ENCODE measurements at places on chromosomes 12 and 14.

DNA sequence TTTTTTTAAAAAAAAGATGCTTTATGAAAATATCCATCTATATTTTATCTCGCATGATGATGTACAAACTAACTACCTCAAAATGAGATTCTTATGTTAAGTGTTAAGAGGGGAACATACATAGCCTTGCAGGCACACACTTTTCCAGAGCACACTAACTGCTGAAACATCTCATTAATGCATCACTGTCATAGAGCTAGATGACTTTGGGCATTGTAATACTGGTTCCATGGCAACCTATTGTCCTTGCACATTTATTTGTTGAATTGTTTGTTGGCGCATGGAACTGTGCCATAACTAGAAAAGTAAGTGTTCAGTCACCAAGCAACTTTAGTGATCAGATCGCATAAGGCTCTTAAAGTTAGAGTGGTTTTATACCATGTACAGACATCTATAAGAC, 348.3 kb downstream of the GALC start:
- H3K27ac ChIP-seq, result no peak overlapping the region
- H3K27me3 ChIP-seq, result no peaks in the 10 kb centered on the region
- no peak for DNase-seq
- H3K4me3 ChIP-seq, result no peak overlapping the region
- no peaks in the 10 kb centered on the region for H3K36me3 ChIP-seq

DNA sequence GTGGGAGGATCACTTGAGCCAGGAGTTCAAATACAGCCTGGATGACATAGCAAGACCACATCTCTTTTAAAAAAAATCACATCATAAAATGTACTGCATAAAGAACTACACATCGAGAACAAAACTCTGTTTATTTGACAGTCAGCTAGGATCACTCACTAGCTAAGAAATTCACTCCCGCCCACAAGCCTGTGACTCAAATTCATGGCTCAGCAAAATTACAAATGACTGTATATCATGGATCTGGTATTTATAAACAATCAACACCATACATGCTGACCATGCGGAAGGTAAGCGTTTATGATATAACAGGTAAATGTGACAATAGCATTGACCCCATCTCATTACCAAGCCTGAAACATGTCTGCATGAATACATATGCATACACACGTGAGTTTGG, 206.5 kb downstream of the EFCAB11 start:
- H3K27me3 ChIP-seq, result no peaks in the 10 kb centered on the region
- H3K4me1 ChIP-seq, result peaks cover 33% of the 10 kb centered on the region
- H3K36me3 ChIP-seq, result no peaks in the 10 kb centered on the region
- no peak for DNase-seq

GRCh38 chr14:64737391-64738280, 33.4 kb downstream of the PLEKHG3 start:
- H3K27me3 ChIP-seq, result no peaks in the 10 kb centered on the region
- no peaks in the 10 kb centered on the region for H3K4me1 ChIP-seq
- H3K4me3 ChIP-seq, result no peak overlapping the region
- H3K27ac ChIP-seq, result no peak overlapping the region
- DNase-seq, result no peak
- H3K36me3 ChIP-seq, result no peaks in the 10 kb centered on the region

DNA sequence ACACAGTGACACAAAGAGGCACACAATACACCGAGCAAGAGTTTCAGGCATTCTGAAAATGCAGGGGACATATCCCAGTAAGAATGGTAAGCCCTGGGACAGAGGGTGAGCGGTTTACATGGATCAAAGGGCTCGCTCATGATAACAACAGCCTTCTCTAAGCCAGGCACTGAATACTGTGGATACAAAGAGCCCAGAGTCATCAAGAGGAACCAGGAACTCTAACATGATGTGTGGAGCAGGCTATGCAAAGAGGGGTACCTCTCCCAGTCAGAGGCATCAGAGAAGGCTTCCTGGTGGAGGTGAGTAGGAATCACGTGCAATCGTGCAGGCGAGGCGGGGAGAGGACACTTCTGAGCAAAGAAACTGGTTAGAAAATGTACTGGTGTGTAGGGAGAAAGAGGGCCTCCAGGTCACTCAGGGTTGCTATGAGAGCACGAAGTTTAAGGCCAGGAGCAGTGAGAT, 76.9 kb upstream of the EEA1 start:
- no peak for DNase-seq
- H3K27me3 ChIP-seq, result no peaks in the 10 kb centered on the region
- H3K27ac ChIP-seq, result no peak overlapping the region
- no peak overlapping the region for H3K4me3 ChIP-seq

DNA sequence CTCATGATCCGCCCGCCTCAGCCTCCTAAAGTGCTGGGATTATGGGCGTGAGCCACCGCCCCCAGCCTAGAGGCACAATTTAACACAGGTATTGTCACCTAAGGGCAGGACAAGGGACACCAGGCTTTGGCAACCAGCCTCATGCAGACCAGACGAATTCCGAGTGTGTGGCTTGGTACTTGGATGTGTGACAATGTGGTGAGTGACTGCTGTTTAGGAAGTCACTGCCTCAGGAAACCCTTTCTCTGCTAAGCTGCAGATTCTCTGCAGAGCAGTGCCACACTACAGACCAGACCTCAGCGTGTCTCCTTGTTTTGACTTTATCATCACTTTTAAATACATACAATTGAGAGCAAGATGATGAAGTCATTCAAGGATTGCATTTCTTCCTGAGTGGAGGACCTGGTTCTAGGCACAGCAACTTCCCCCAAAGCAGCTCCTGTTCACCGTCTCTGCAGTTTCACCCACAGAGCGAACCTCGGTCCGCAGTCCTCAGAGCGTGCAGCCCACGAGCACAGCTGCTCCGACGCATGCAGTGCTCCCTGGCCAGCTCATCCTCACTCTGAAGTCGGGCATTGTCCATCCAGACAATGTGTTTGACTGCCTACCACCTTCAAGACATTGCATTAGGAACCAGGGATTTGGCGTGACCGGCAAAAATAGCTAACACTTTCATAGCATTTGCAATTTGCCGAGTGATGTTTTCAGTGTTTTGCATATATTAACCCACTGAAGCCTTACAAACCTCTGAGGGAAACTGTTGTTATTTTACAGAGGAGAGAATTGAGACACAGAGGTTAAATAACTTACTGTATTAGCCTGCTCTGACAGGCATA, 235.2 kb downstream of the CHST11 start:
- no peak for DNase-seq
- no peaks in the 10 kb centered on the region for H3K36me3 ChIP-seq
- no peak overlapping the region for H3K27ac ChIP-seq
- H3K4me3 ChIP-seq, result no peak overlapping the region
- no peaks in the 10 kb centered on the region for H3K27me3 ChIP-seq

- H3K27me3 ChIP-seq, result no peaks in the 10 kb centered on the region
- H3K4me1 ChIP-seq, result peaks cover 48% of the 10 kb centered on the region
- no peak for DNase-seq
- peak overlapping the region; percentile 94 for H3K27ac ChIP-seq
- peak overlapping the region; percentile 94 for H3K4me3 ChIP-seq
Observed at GRCh38 chr14:50362764-50363713, 33.6 kb downstream of the CDKL1 start.

- no peak for DNase-seq
- no peak overlapping the region for H3K4me3 ChIP-seq
- H3K27ac ChIP-seq, result no peak overlapping the region
- H3K4me1 ChIP-seq, result no peaks in the 10 kb centered on the region
Observed at GRCh38 chr12:39886106-39886505, 219.8 kb downstream of the SLC2A13 start.

- no peaks in the 10 kb centered on the region for H3K27me3 ChIP-seq
- H3K4me3 ChIP-seq, result no peak overlapping the region
- H3K4me1 ChIP-seq, result no peaks in the 10 kb centered on the region
Observed at GRCh38 chr14:53744857-53745256, 211.8 kb downstream of the BMP4 start.

GRCh38 chr12:11885261-11886038, 185.3 kb upstream of the BCL2L14 start:
- no peak for DNase-seq
- H3K4me3 ChIP-seq, result no peak overlapping the region
- H3K36me3 ChIP-seq, result peaks cover 62% of the 10 kb centered on the region

DNA sequence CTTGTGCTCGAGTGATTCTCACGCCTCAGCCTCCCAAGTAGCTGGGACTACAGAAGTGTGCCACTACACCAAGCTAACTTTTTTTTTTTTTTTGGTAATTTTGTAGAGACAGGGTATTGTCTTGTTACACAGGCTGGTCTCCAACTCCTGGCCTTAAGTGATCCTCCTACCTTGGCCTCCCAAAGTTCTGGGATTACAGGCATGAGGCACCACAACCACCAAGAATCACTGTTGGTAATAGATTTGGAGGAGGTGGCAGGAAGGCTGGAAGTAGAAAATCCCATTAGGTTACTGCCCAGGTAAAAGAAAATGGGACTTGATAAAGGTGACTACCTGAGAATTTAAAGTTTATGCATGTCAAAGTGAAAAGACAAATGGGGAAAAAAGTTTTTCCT, 1.4 kb upstream of the CDCA4 start:
- peaks cover 49% of the 10 kb centered on the region for H3K4me1 ChIP-seq
- peak overlapping the region; percentile 92 for H3K27ac ChIP-seq
- no peak for DNase-seq
- H3K27me3 ChIP-seq, result no peaks in the 10 kb centered on the region

- no peak overlapping the region for H3K27ac ChIP-seq
- peaks cover 12% of the 10 kb centered on the region for H3K4me1 ChIP-seq
- H3K27me3 ChIP-seq, result peaks cover 91% of the 10 kb centered on the region
Observed at GRCh38 chr12:119592232-119592631, 1.3 kb upstream of the TMEM233 start.

- no peak for DNase-seq
- no peak overlapping the region for H3K27ac ChIP-seq
- H3K4me1 ChIP-seq, result no peaks in the 10 kb centered on the region
- H3K36me3 ChIP-seq, result no peaks in the 10 kb centered on the region
Observed at GRCh38 chr12:15044471-15044870, 71.6 kb downstream of the PDE6H start.

DNA sequence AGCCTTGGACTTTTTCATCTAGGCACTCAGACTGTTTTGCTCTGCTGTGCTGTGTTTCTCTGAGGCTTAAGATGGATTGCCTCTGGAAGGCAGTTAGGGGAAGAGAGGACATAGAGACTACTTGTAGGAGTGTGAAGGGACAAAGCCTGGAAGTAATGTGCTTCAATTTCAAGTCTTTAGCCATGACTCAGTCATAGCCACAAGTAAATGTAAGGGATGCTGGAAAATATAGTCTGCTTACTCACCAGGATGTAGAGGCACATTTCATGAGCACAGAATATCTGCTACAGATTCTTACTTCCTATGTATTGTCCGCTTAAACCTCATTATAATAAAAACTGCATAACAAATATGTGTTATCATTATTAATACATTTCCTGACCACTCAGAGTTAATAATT, 794.3 kb upstream of the NOVA1 start:
- H3K36me3 ChIP-seq, result no peaks in the 10 kb centered on the region
- no peak overlapping the region for H3K27ac ChIP-seq
- DNase-seq, result no peak
- no peaks in the 10 kb centered on the region for H3K27me3 ChIP-seq
- no peak overlapping the region for H3K4me3 ChIP-seq

DNA sequence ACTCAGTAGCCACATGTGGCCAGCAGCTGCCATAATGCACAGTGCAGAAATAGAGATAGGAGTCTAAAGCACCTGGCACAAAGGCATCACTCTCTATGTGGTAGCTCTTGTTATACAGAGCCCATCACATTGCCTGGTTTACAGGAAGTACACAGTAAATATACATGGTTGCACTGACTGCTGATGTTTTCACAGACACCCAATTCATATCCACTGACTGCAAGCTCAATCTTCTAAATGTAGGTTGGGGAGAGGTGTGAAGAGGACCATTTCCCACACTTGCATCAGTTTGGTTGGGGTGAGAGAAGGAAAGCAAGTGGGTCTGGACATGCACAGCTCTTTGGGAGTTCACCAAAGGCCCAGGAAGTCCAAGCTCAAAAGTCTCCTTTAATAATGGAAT, 172.8 kb downstream of the DPF3 start:
- H3K27me3 ChIP-seq, result no peaks in the 10 kb centered on the region
- H3K4me3 ChIP-seq, result no peak overlapping the region
- H3K27ac ChIP-seq, result no peak overlapping the region
- H3K4me1 ChIP-seq, result peaks cover 28% of the 10 kb centered on the region
- no peaks in the 10 kb centered on the region for H3K36me3 ChIP-seq

DNA sequence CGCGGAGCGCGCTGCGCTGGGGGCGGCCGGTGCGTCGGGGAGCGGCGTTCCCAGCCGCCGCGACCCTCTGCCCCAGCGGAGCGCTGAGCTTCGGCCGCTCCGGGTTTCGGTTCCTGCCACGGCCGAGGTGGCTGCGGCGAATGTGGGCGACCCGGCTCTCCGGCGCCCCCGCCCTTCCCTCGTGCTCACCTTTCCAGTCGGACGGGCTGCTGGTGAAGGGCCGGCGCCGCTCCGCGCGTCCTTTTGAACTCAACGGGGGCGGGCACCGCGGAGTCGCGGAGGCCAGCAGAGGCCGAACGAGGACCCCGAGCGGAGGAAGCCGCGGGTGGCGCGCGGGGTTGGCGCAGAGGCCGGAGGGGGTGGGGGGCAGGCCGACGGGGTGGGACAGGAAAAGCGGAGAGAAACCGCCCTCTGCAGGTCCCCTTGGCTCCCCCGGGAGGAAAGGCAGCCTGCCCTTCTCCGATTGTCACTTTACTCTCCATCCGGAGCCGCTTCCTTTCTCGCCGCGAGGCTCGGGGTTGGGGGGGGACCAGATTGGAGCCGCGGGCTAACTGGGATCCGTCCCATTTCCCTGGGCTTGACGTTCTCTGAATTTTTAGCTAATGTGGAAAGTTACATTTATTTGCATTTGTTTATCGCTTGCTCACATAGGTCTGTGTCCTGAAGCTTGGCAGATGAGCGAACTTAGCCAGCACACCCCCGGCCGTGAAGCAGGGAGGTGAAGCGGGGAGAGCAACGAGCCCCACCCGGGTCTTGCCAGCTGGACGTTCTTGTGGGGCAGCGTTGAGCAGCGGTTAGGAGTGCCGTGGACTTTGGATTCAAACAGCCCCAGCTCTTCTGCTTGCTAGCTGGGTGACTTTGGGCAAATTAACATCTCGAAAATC, at the start of gene SMAGP:
Gene SMAGP (minus strand): TSS at position 349 of the 884 bp plus-strand sequence. CDS start 1,137 bp downstream, outside the sequence.
- peak; percentile 25 for DNase-seq
- peak within 1 kb of the TSS; percentile 92 for H3K4me3 ChIP-seq
- H3K27ac ChIP-seq, result peak within 1 kb of the TSS; percentile 94

- peaks cover 4% of the 10 kb centered on the region for H3K36me3 ChIP-seq
- no peaks in the 10 kb centered on the region for H3K27me3 ChIP-seq
- no peak overlapping the region for H3K4me3 ChIP-seq
- H3K4me1 ChIP-seq, result no peaks in the 10 kb centered on the region
- no peak overlapping the region for H3K27ac ChIP-seq
Observed at GRCh38 chr12:116990329-116990728, 79.6 kb downstream of the FBXW8 start.

- H3K27me3 ChIP-seq, result peaks cover 47% of the 10 kb centered on the region
- no peak overlapping the region for H3K4me3 ChIP-seq
- H3K36me3 ChIP-seq, result no peaks in the 10 kb centered on the region
- DNase-seq, result no peak
Observed at GRCh38 chr12:2580821-2581220, 213.9 kb upstream of the FKBP4 start.

GRCh38 chr14:29671034-29671433, 256.6 kb downstream of the PRKD1 start:
- no peaks in the 10 kb centered on the region for H3K27me3 ChIP-seq
- H3K4me3 ChIP-seq, result no peak overlapping the region
- H3K27ac ChIP-seq, result no peak overlapping the region
- no peaks in the 10 kb centered on the region for H3K36me3 ChIP-seq
- DNase-seq, result no peak

GRCh38 chr12:116201908-116202307, 75.6 kb downstream of the MED13L start:
- H3K27ac ChIP-seq, result no peak overlapping the region
- H3K36me3 ChIP-seq, result peaks cover 5% of the 10 kb centered on the region
- no peak overlapping the region for H3K4me3 ChIP-seq
- peaks cover 79% of the 10 kb centered on the region for H3K4me1 ChIP-seq
- H3K27me3 ChIP-seq, result no peaks in the 10 kb centered on the region

- DNase-seq, result no peak
- H3K27me3 ChIP-seq, result no peaks in the 10 kb centered on the region
- no peak overlapping the region for H3K27ac ChIP-seq
Observed at GRCh38 chr12:7096979-7097378, 4.7 kb upstream of the C1R start.
